ENCODE measurements at places on chromosomes 6 and 20.

DNA sequence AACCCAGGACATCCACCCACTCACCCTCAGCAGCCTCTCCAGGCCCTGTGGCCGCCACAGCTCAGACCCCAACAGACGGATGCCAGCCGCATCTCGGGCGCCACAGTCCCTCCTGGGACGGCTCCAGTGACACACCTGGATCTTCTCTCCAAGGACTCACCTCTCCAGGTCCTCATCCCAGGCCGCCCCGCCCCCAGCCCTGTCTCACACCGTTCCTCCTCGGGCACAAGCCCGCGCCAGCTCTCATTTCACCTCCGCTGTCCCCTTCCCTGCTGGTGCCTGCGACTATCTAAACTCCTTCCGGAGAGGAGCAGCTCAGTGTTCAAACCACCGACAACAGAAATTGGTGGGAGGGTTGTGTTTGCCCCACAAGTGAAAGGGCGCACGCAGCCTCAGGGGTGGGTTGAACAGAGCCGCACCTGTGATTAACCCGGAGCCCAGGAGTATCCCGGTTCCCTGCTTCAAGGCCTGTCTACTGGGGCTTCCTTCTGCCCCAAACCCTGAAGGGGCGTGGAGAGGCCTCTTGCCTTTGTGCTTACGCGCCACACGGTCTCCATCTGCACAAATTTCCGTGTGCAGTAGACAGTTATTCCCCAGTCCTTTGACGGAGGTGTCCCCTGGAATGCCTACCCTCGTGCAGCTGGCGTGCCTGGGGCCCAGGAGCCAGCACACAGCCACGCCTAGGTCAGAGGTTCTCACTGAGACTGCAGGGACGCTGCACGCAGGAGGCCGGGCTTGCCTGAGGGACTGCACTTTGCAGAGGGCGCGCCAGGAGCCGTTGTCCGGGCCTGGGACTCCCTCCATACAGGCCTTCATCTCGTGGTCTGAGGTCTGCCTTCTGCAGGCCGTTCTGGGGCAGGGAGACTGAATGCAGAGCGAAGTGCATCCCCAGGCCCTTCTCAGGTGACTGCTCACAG lies 232.7 kb downstream of the DLL1 start:
- no peaks in the 10 kb centered on the region for H3K36me3 ChIP-seq
- peaks cover 14% of the 10 kb centered on the region for H3K27me3 ChIP-seq
- no peak for DNase-seq
- no peak overlapping the region for H3K27ac ChIP-seq

DNA sequence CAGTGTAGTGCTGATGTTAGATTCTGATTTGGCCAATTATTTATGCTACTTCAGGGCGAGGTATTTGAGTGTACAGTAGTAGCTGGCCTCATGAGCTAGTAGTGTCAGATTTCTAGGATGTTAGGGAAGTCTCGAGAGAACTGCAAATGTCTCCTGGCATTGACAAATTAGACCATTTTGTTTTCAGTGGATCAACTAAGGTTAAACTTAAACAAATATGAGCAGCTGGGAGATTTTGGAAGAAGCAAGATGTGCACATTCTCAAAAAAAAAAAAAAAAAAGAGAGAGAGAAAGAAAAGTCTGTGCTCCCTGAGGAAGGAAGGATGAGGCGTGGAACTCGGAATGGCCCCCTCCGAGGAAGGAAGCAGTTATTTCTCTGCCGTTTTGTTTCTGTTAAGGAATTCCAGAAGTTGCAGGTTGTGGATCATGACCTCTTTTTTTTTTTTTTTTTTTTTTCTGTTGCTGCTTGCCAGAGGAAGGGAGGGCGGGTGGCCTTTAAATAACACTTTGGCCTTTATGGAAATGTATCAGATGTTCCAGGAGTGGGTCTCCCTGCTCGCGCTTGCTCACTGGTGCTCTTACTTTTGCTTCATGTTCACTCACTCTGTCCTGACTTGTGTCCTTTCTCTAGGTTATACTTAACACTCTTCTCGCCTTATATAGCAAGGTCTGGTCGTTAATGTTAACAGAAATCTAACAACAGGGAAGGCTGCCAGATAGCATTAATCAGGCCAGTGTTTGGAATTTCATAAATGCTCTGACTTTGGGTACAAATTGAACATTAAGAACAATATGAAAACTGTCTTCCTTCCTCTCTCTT lies 124.4 kb downstream of the TCP11 start:
- peak overlapping the region; percentile 31 for H3K4me3 ChIP-seq
- H3K4me1 ChIP-seq = peaks cover 43% of the 10 kb centered on the region
- H3K27me3 ChIP-seq = no peaks in the 10 kb centered on the region
- H3K27ac ChIP-seq = peak overlapping the region; percentile 90
- no peaks in the 10 kb centered on the region for H3K36me3 ChIP-seq

DNA sequence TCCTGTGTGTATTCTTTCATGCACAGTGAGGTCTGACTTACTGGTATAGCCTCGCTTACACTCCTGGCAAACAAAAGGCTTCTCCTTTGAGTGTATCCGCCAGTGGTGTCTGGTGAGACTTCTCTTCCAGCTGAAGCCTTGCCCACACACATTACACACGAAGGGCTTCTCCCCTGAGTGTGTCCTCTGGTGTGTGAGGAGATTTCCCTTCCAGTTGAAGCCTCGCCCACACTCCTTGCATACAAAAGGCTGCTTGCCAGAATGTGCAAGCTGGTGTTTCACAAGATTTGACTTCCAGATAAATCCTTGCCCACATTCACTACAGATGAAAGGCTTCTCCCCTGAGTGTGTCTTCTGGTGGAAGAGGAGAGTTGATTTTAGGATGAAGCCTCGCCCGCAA lies 21.5 kb downstream of the ZNF337 start:
- H3K4me3 ChIP-seq = no peak overlapping the region
- H3K27me3 ChIP-seq = no peaks in the 10 kb centered on the region
- no peak overlapping the region for H3K27ac ChIP-seq
- peaks cover 58% of the 10 kb centered on the region for H3K36me3 ChIP-seq
- no peak for DNase-seq

GRCh38 chr20:42067174-42067573 lies 449.0 kb upstream of the CHD6 start:
- H3K4me3 ChIP-seq = no peak overlapping the region
- H3K4me1 ChIP-seq = no peaks in the 10 kb centered on the region
- no peak for DNase-seq
- no peak overlapping the region for H3K27ac ChIP-seq
- H3K36me3 ChIP-seq = no peaks in the 10 kb centered on the region
- no peaks in the 10 kb centered on the region for H3K27me3 ChIP-seq

Measured in left lung (tissue), 14 donors.